Muscle of back (tissue), 13 donors: ENCODE measurements at places on chromosomes 1 and 21.
A peak's percentile ranks its signal among the peaks of the same experiment; 100 is the strongest.

DNA sequence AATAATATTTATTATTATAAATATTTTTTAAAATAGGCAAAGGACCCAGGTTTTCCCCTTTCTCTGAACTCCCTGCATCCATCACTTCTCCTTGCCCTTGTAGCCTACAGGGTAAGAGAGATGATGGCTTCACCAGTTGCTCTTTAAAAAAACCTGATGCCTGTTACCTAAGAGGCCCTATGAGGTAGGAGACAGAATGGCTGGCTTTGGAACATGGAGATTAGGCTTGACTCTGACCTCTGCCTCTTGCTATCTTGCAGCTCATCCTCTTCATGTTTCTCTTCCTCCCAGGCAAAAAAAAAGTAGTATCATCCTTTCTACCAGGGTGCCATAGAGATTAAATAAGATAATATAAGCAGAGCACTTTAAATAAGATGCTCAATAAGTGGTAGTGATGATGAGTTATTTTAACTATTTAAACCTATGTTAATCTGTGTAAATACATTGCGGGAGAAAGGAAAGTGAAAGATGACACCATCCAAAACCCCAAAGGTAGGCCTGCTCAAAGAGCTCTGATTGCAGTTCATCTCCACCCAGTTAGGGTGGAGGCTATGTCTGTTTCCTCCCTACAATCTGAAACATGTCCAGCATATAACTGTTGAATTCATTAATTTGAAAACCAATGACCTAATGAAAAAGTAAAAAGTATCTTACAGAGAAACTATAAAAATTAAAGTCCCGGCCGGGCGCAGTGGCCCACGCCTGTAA lies 51.8 kb downstream of the RGS2 start:
- DNase-seq = no peak

GRCh38 chr1:19872190-19872589 lies 10.0 kb upstream of the OTUD3 start:
- DNase-seq = no peak

DNA sequence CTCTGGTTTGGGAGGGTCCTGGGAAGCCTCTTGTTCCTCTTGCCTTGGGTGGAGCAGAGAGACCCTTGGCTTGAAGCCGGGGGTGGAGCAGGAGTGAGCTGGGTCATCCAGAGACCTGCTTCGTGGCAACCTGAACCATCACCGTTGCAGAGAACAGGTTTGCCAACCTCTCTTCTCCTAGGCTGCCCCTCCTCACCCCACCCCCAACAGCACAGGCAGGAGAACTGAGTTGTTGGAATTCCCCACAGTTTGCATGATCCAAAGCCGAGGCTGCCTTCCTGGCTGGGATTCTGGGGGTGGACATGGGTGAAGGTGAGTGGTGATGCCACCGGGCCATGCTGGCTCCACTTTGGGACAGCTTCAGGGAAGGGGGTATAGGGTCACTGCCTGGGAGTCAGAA lies 2.2 kb downstream of the WNT4 start:
- no peak for DNase-seq

DNA sequence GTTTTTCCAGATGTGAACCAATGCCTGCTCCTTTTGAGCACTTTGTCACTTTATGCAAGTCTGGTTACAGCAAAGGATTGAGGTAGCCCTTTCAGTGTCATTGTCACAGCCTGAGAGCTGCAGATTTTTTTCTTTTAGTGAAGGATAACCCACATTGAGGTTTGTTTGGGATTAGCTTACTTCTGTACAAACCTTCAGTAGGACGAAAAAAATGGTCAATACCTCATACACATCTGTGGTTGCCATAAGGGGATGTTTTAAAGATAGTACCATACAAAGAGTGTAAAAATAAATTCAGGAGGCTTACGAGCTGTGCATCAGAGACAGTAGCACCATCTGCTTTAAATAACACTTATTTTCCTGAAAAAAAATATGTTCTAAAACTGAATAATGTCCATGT lies 566.0 kb downstream of the AJAP1 start:
- no peak for DNase-seq

DNA sequence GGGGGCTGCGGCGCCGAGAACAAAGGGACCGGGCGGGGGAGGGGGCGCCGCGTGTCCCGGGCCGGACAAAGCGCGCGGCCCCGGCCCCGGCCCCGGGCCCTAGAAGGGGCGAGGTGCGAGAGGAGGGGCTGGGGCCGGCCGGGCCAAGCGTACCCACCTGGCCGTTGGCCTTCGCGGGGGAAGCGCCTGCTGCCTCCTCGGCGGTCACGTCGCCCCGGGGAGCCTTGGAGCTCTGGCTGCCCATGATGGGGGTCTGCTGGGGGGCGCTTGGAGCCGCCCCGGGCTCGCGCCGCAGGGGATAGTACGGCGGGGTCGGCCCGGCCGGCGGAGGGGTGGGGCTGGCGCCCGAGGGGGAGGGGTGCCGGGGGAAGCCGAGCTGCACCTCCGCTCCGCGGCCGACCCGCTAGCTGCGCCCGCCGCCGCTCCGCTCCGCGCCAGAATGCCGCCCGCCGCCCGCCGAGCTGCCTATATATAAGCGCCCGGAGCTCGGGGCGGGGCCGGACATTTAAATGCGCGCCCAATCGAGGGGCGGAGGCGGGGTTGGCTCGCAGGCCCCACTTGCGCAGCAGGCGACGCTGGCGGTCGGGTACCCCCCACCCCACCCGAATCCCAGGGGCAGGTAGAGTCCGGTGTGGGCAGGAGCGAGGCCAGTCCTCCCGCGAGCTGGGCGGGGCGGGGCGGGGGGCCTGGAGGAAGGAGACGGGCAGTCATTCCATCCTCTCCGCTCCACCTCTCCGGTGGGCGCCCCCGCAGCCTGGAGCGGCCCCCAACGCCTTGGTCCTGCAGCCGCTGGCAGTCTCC lies at the start of gene MARCKSL1:
MARCKSL1 (minus strand) TSS at position 444 of the 801 bp plus-strand sequence; CDS start at position 244, 200 bp downstream.
- DNase-seq = peak; percentile 82

GRCh38 chr1:243946946-243947345 lies 96.9 kb upstream of the AKT3 start:
- DNase-seq = no peak

GRCh38 chr1:65904681-65905083 lies 112.0 kb downstream of the PDE4B start:
- DNase-seq = no peak

- peak; percentile 19 for DNase-seq
These were observed 2.6 kb downstream of the LRRC7 start for GRCh38 chr1:69570356-69570755.

DNA sequence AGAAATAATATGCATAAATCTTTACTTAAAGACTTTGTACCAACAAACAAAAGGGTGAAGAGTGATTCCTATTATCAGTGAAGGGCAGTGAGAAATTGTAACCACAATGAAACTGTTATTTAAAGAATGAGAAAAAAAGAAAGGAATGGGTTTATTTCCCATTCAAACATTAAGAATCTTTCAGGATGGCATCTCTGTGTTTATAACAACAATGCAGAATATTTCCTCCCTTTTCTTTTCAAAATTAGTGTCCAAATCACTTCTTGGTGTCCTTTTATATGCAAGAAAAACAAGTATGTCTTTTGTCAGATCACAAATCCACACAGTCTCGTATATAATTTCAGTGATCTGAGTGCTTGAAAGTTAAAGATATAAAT lies 61.2 kb downstream of the PTPRC start:
- no peak for DNase-seq

GRCh38 chr1:6010554-6010953 lies 18.3 kb upstream of the NPHP4 start:
- no peak for DNase-seq

GRCh38 chr1:195939844-195940243 lies 668.4 kb downstream of the KCNT2 start:
- no peak for DNase-seq

DNA sequence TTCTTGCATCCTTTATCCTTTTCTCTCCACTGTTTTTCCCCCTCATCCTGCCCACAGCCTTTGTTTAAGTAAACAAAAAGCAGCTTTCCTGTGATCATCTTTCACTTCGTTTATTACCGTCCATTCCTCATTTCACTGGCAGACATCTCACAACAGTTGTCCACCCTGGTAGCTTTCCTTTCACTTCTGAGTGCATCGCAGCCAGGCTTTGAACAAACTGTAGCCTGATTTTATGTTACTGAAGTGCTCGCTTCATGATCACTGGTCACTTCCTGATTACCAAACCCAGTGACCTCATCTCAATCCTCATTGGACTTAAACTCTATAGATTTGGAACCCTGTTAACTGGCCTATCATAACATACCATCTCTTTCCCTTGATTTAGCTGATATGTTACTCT lies 67.7 kb downstream of the SDCCAG8 start:
- no peak for DNase-seq
